ENCODE measurements at places on chromosomes 3 and 15. TPM values are rescaled to one million over a fixed set of nuclear protein-coding genes. Genes with fewer than 3 reads are reported as not detected.

The PLA2G4E gene
- total RNA-seq = not detected

The COL8A1 gene
- total RNA-seq = 3.2 TPM

The CHST13 gene
- not detected for total RNA-seq

The IQCH gene
- total RNA-seq = 0.38 TPM

The SLC9C1 gene
- not detected for total RNA-seq

The CSPG4 gene
- 145 TPM for total RNA-seq

The NME9 gene
- not detected for total RNA-seq

The FAM107A gene
- total RNA-seq = 21.1 TPM

The MCF2L2 gene
- 0.27 TPM for total RNA-seq

GRCh38 chr3:140719841-140720614 is 42.2 kb downstream of the TRIM42 start:
- H3K4me1 ChIP-seq = peaks cover 22% of the 10 kb centered on the region
- no peaks in the 10 kb centered on the region for H3K27me3 ChIP-seq
- no peak overlapping the region for H3K4me3 ChIP-seq
- DNase-seq = peak; percentile 35
- no peak overlapping the region for H3K27ac ChIP-seq

DNA sequence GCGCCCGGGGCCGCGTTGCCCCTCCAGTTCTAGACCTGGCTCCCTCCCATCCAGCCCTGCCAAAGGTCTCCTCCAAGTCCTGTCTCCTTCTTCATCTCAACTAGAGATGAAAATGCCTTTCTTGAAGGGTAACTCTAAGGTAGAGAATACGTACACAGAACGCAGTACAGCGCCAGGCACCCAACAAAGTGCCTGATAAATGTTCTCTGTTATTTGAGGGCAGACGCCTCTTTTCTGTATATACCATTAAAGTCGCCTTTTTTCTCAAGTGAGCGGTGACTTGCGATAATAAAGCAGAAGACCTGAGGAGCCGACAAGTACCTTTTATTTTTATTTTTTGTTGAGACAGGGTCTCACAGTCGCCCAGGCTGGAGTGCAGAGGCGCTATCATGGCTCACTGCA is 809 bp downstream of the CRTAP start:
- H3K27me3 ChIP-seq = no peaks in the 10 kb centered on the region
- H3K36me3 ChIP-seq = no peaks in the 10 kb centered on the region
- DNase-seq = no peak
- H3K4me3 ChIP-seq = peak overlapping the region; percentile 69
- peak overlapping the region; percentile 87 for H3K27ac ChIP-seq

DNA sequence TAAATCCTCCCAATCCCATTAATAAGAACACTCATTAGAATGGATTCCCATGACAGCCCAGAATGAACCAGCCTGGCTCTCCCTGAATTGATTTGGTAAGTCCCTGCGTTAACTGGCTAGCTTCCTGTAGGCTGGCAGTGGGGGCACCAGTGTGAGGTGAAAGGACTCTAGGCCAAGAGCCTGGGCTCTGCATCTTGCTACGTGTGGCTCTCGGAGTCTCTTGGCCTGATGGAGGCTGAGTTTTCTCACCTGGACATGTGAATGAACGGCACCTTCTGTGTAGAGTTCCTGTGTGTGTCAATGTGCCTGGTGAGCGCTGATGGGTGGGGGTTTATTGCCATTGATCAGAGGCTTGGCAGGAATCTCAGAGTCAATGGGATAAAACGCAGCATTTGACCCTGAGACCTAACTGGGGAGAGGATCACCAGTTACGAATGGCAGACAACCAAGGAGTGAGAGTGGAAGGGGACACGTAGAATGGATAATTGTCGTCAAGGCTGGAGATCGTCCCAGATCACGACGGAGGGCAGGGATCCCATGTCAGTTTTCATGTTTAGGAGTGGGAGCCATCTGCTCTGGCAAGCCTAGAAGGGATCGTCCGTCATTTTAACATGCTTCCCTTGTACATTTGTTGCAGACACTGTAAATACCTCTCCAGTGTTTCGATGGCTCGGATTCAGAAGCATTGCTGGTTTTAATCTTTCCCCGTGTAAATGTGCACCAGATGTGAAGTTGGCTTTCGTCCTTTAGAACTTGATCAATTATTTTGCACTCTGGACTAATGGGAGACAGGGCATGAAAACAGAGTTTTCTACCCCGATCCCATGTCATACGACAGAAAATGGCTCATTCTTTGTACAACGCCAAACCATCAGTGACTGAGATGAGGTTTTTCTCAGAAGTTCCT is 9.0 kb upstream of the KLF13 start:
- H3K36me3 ChIP-seq = no peaks in the 10 kb centered on the region
- no peaks in the 10 kb centered on the region for H3K27me3 ChIP-seq
- no peak overlapping the region for H3K27ac ChIP-seq
- no peaks in the 10 kb centered on the region for H3K4me1 ChIP-seq

GRCh38 chr3:124884474-124885101 is 2.6 kb downstream of the ITGB5 start:
- H3K27ac ChIP-seq = peak overlapping the region; percentile 88
- no peaks in the 10 kb centered on the region for H3K36me3 ChIP-seq
- no peaks in the 10 kb centered on the region for H3K27me3 ChIP-seq
- H3K4me1 ChIP-seq = peaks cover 6% of the 10 kb centered on the region
- no peak for DNase-seq

DNA sequence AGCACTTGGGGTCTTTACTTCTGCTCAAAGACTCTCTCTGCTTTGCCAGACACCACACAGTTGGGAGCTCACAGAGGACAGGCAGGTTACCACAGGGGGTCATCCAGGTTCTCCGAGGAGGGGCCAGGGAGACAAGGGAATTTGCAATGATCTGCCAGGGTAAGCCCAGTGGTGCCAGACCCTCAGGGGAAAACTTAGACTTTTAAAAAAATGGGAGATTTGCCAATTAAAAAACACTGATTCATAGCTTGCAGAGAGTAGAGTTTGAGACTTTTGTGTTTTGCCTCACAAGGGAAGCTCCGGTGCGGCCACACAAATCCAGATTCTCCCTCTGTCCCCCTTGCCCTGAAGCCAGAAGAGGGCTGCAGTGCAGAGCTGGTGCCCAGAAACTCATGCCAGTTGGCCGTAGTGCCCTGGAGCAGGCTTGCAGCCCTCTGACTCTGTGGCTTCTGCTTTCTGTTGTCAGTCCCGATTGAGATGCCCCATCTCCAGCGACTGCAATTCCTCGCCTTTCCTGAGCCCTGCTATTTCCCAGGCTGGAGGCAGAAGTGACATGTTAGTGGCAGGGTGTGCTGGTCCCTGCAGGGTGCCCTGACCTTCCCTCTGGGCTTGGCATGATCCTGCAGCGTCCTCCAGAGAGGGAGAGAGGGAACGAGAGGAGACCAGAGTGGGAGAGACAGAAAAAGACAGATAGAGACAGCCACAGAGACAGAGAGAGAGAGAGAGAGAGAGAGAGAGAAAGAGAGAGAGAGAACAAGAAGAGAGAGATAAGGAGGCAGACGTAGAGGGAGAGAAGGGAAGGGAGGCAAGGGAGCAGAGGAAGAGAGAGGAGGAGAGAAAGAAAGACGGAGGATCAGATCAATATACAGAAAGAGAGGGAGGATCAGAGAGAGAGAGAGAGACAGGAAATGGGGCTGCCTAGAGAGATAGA is 46.0 kb downstream of the RHCG start:
- no peaks in the 10 kb centered on the region for H3K36me3 ChIP-seq
- H3K27me3 ChIP-seq = peaks cover 14% of the 10 kb centered on the region
- no peak overlapping the region for H3K27ac ChIP-seq
- no peak overlapping the region for H3K4me3 ChIP-seq
- no peaks in the 10 kb centered on the region for H3K4me1 ChIP-seq
- DNase-seq = no peak

- no peaks in the 10 kb centered on the region for H3K27me3 ChIP-seq
- peaks cover 22% of the 10 kb centered on the region for H3K4me1 ChIP-seq
- no peak for DNase-seq
- no peaks in the 10 kb centered on the region for H3K36me3 ChIP-seq
These were observed 408.2 kb downstream of the LPP start for GRCh38 chr3:188562144-188562543.

- peaks cover 9% of the 10 kb centered on the region for H3K27me3 ChIP-seq
- no peak for DNase-seq
- no peaks in the 10 kb centered on the region for H3K36me3 ChIP-seq
- H3K4me3 ChIP-seq = no peak overlapping the region
- no peaks in the 10 kb centered on the region for H3K4me1 ChIP-seq
These were observed 4.8 kb downstream of the FBLN2 start for GRCh38 chr3:13553686-13554085.

DNA sequence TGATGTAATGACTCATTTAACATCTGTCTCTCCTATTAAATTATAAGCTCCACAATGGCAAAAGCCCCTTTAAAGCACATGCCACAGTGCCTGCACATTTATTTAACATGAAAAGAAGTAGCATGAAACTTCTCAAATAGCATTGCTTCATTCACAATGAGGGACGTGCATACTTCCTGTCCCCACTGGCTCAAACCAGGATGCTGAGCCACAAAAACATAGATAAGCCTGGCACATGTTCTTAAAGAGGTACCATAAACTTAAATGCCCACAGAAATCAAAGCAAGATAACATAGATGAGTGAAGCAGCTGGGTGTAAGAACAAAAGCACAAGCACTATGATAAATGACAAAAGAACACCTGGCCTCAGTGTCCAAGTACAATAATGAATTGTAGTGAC is 3.8 kb downstream of the TP53BP1 start:
- no peaks in the 10 kb centered on the region for H3K27me3 ChIP-seq
- H3K27ac ChIP-seq = no peak overlapping the region
- H3K36me3 ChIP-seq = no peaks in the 10 kb centered on the region

- DNase-seq = peak; percentile 71
- H3K36me3 ChIP-seq = no peaks in the 10 kb centered on the region
- peak overlapping the region; percentile 61 for H3K27ac ChIP-seq
- no peak overlapping the region for H3K4me3 ChIP-seq
- H3K4me1 ChIP-seq = no peaks in the 10 kb centered on the region
These were observed 83.8 kb downstream of the ASB7 start for GRCh38 chr15:100686021-100686724.

GRCh38 chr3:40120806-40121205 is 188.7 kb upstream of the EIF1B start:
- no peaks in the 10 kb centered on the region for H3K27me3 ChIP-seq
- H3K27ac ChIP-seq = no peak overlapping the region
- H3K4me3 ChIP-seq = no peak overlapping the region
- no peaks in the 10 kb centered on the region for H3K36me3 ChIP-seq

GRCh38 chr3:22507709-22508108 is 695.4 kb upstream of the UBE2E2 start:
- no peaks in the 10 kb centered on the region for H3K4me1 ChIP-seq
- H3K36me3 ChIP-seq = no peaks in the 10 kb centered on the region
- H3K27ac ChIP-seq = no peak overlapping the region
- no peak for DNase-seq
- no peaks in the 10 kb centered on the region for H3K27me3 ChIP-seq
- H3K4me3 ChIP-seq = no peak overlapping the region

GRCh38 chr15:90191794-90192509 is 9.2 kb upstream of the SEMA4B start:
- no peak overlapping the region for H3K4me3 ChIP-seq
- peak; percentile 73 for DNase-seq
- no peaks in the 10 kb centered on the region for H3K27me3 ChIP-seq
- H3K27ac ChIP-seq = peak overlapping the region; percentile 61
- H3K4me1 ChIP-seq = peaks cover 19% of the 10 kb centered on the region
- H3K36me3 ChIP-seq = no peaks in the 10 kb centered on the region

- H3K36me3 ChIP-seq = no peaks in the 10 kb centered on the region
- no peaks in the 10 kb centered on the region for H3K4me1 ChIP-seq
- no peak for DNase-seq
- H3K27ac ChIP-seq = no peak overlapping the region
- no peaks in the 10 kb centered on the region for H3K27me3 ChIP-seq
These were observed 6.6 kb upstream of the STAC start for GRCh38 chr3:36373666-36374065.

GRCh38 chr3:22491344-22491743 is 711.8 kb upstream of the UBE2E2 start:
- DNase-seq = no peak
- no peaks in the 10 kb centered on the region for H3K27me3 ChIP-seq
- no peak overlapping the region for H3K4me3 ChIP-seq

GRCh38 chr3:107752202-107752990 is 229.6 kb downstream of the BBX start:
- no peak overlapping the region for H3K27ac ChIP-seq
- no peaks in the 10 kb centered on the region for H3K4me1 ChIP-seq
- no peak overlapping the region for H3K4me3 ChIP-seq
- H3K27me3 ChIP-seq = no peaks in the 10 kb centered on the region
- no peak for DNase-seq

- H3K36me3 ChIP-seq = no peaks in the 10 kb centered on the region
- no peak for DNase-seq
- H3K4me3 ChIP-seq = no peak overlapping the region
These were observed 84.0 kb downstream of the DUT start for GRCh38 chr15:48415036-48415886.

- H3K4me3 ChIP-seq = no peak overlapping the region
- peaks cover 3% of the 10 kb centered on the region for H3K36me3 ChIP-seq
- no peak for DNase-seq
- peaks cover 58% of the 10 kb centered on the region for H3K4me1 ChIP-seq
- peak overlapping the region; percentile 87 for H3K27ac ChIP-seq
These were observed 37.3 kb downstream of the BTD start for GRCh38 chr3:15638891-15639262.
